ENCODE measurements at places on chromosomes 2 and 18.

DNA sequence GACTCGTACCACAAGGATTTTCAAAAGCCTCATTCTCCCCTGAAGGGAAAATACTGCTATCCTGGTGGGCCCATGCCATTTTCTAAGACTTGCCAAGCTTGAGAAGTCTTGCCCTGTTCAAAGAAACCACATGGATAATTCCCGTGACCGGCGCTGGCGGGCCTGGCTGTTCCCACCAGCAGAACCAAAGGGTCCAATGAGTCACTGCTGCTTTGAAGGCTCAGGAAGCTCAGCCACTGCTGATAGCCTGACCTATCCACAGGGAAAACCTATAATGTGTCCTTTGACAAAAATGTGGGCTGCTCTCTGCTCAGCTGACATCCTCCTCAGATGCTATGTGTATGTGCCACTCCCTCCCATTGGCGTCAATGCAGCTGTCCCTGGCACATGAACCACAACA, 137.9 kb upstream of the RAB12 start:
- DNase-seq: no peak

GRCh38 chr2:198702796-198703195, 754.9 kb downstream of the SATB2 start:
- no peak for DNase-seq

DNA sequence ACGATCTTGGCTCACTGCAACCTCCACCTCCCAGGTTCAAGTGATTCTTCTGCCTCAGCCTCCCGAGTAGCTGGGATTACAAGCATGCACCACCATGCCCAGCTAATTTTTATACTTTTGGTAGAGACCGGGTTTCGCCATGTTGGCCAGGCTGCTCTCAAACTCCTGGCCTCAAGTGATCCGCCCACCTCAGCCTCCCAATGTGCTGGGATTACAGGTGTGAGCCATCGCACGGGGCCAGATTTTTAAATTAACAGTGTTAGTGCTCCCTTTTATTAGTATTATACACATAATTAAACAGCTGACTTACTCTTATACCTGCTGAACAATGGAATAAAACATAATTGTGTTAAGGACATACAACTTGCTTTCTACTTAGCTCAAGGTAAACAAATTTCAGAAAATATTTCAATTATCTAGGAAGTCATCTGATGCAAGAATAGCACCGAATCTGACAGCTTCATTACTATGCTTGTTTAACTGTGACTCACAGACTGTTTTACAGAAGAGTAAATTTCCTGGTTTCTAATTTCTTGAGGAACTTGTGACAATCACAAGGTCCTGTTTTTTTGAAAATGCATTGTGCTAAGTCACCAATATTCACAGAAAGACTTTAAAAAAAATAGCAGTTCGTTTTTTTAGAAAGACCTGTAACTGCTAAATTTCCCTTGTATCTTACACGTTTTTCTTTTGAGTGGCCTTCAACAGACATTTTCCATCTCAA, 51.2 kb downstream of the SPIRE1 start:
- DNase-seq: peak; percentile 47

DNA sequence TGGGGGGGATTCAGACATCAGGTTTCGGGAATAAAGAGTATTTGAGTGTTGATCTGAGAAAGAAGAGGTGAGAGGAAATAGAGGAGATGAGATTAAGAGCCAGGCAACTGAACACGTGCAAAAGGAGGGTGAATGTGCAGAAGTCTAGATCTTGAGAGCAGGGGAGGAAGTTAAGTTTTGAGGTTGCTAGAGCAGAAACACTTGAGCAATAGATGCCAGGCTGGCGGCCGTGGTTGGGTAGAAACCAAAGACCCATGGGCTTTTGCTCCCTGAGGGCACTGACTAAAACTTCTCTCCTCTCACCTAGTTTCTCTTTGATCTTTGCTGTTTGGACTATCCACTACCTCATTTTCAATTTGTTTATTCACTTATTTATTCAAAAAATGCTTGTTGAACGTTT, 116.0 kb downstream of the CDC42EP3 start:
- no peak for DNase-seq

- DNase-seq: peak; percentile 67
These were observed 142.4 kb downstream of the NEDD4L start for GRCh38 chr18:58186258-58186948.

- no peak for DNase-seq
These were observed 164.8 kb downstream of the MYO5B start for GRCh38 chr18:50030146-50030545.

DNA sequence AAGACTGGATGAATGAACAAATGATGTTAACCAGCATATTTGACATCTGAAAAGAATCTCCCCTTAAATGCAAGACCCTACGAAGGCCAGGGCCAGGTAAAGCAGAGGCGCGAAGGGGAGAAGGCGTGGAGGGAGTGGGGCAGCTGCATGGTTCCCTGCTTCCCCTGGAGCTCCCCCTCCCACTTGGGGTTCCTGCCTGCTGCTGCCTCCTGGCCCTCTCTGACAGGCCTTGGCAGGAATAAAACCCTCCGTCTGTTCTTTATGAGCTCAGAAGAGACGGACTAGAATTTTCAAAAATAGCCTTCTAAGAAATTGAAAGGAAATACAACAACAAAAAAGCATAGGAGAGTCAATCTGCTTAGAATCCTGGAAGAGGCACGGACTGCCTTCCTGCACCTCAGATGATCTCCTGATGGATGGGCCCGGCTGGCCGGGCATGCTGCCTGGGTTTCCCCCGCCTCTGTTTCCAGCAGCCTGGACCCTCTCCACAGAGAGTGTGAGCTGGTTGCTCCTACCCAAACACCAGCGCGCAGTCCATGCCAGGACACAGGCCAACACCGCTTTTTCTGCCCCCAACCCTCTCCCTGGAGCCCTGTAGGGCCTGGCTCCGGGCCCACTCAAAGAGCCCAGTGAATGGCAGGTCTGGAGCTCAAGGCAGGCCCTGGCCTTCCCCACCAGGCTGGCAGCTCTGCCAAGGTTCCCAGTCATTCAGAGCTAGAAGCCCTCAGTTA, 23.9 kb downstream of the CFAP65 start:
- no peak for DNase-seq

GRCh38 chr2:238286095-238286494, 2.3 kb downstream of the PER2 start:
- no peak for DNase-seq

DNA sequence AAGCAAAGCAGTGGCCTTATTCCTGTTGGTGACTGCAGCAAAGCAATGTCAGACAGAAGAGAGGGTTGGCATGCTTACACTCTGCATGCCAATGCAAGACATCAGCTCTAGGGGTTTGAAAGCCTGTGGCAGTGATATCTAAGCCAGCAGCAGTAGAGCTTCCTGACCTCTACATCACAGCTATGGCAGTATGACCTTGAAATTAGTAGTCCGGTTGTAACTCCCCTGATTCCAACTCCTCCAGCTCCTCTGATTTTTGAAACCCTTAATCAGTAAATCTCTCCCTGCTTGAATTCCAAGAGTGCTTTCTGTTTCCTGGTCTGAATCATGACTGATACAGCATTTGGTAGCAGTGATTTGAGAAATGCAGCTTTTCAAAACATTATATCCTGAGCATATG, 60.0 kb upstream of the LRP1B start:
- DNase-seq: no peak

DNA sequence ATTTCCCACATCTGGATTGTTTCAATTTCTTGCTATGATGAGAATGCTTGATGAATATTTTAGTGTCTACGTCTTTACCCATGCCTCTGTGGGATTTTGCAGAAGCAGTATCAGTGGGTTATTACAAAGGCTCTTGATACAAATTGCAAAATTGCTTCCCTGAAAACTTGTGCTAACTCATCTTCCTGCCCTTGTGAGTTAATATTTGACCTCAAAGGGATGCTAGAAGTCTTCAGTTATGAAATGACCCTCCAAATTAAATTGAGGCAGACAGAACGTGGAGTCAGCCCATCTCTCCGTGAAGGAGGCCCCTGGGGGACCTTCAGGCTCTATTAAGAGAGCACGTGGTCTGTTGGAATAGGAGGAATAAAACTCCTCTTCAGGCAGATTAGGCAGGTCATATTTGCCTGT, 239.2 kb upstream of the HS6ST1 start:
- DNase-seq: no peak

DNA sequence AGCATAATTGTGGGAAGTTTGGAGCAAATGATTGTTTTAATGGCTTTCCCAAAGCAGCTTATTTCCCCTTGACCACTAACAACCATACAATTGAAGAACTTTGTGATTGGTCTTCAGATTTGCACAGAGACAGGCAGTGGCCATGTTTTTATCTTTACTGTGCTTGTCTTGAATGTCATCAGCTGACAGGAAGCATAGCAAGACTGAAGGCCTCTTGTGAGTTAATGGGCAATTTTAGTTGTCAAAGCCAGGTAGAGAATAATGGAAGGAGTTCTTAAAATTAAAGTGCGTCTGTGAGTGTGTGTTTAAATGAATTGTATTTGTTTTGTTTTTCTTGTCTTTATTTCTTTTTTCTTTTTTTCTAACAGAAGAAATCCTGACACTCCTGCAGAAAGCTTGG, 809.9 kb downstream of the TSN start:
- no peak for DNase-seq

- DNase-seq: peak; percentile 54
These were observed 233.8 kb upstream of the SPRED2 start for GRCh38 chr2:65666156-65666725.

Data from RWPE1 (cell line).